ENCODE measurements at places on chromosomes 2 and 18.

DNA sequence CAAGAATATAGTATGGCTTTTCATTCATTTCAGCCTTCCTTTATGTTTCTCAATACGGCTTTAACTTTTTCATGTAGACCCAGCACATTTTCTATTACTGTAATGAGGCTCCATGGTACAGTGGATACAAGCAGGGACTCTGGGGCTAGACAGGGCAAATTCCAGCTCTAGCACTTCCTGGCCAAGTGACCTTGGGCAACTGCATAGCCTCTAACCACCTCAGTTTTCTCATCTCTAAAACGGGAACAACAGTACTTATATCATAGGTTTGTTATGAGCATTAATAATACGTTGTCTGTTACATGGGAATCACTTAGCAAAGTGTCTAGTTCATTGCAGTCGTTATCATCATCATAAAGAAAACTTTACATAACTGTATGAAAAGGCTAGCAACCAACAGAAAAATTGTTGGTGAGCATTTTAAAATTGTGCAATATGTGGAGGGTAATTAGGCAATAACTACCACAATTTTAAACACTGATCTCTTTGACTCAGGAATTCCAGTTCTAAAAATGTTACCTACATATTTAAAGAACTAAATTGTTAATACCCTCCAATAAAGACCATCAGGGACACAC is 13.7 kb upstream of the RMDN2 start:
- DNase-seq = no peak

GRCh38 chr2:167293943-167294775 is 405.9 kb downstream of the XIRP2 start:
- no peak for DNase-seq

DNA sequence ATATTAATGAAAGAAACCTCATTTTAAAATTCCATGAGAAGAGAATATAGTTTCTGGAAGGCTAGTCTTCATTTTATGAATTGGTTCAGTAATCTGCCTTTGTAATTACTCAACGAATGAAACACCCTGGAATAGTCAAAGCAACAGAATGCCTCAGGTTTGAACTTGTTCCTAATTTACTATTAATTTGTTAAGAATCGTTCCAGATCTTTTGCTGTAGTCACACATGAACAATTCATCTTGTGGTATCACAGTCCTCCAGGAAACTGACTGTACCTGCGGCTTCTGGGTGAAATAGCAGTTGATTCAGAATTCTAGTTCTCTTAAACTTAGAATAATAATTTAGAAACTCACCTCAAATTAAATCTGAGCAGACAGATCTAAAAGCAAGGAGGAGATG is 282.7 kb upstream of the MAP2 start:
- DNase-seq = no peak

DNA sequence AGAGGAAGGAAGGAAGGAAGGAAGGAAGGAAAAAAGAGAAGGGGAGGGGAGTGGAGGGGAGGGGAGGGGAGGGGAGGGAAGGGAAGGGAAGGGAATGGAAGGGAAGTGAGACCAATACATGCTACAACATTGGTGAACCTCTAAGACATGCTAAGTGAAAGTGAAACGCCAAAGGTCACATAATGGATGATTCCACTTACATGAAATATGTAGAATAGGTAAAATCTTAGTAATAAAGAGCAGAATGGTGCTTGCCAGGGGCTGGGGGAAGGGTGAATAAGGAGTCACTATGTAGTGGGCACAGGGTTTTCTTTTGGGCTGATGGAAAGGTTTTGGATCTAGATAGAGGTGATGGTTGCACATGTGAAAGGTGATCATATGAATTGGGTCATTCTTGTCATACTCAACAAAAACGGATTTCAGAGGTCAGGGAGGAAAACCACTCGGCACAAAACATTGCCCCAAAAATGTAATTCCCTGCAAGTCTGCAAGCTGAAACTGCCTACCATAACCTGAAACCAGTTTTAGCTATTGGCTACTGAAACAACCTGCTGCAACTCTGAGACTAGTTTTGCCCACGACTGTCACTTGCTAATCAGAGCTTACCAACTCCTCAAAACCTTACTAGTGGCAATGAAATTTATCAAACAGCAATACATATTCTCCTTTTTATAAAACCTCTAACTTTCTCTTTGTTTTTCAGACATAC is 59.2 kb downstream of the CCDC141 start:
- DNase-seq = no peak

DNA sequence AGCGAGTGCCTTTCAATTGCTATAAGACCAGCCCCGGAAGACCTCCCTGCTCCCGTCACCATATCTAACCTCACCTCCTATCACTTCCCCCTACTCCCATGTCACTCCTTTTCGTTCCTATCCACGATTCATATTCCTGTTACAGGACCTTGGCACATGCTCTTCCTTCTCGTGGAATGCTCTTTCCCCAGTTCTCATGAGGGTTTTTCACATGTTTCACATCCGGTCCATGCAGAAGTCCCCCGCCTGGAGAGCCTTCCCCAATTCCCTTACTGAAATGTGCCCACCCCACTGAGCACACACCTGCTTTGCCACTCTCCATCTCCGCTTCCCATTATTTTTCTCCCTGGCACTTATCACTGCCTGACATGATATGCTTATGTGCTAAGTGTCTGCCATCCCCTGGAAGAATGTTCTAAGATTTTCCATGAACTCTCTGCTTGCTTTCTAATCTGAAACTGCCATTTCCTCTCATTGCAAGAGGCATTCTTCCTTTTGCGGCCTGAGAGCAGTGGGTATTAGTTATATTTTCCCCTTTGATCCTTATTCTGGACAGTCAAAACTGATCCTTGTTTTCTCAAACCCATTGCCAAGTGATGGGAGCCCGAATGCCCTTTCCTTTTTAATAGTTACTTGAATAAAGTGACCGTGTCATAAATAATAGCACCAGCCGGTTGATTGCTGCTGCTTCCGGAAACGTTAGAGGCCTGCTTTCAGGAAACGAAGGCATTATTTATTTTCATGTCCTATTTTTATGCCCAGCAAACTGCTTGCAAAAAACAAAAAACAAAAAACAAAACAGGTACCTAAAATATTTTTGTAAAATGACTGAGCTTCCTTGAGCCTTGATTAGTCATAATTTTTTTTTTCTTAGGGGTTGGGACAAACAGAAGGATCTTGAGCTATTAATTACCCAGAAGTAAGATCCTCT is 127.9 kb downstream of the ZNF532 start:
- DNase-seq = no peak

GRCh38 chr2:36988008-36988407 is 21.7 kb upstream of the STRN start:
- DNase-seq = no peak

- DNase-seq = peak; percentile 11
Measured at GRCh38 chr2:178363252-178363651, 87.7 kb downstream of the PRKRA start.

- peak; percentile 81 for DNase-seq
Measured at GRCh38 chr2:37471994-37472393, 127.6 kb downstream of the QPCT start.

DNA sequence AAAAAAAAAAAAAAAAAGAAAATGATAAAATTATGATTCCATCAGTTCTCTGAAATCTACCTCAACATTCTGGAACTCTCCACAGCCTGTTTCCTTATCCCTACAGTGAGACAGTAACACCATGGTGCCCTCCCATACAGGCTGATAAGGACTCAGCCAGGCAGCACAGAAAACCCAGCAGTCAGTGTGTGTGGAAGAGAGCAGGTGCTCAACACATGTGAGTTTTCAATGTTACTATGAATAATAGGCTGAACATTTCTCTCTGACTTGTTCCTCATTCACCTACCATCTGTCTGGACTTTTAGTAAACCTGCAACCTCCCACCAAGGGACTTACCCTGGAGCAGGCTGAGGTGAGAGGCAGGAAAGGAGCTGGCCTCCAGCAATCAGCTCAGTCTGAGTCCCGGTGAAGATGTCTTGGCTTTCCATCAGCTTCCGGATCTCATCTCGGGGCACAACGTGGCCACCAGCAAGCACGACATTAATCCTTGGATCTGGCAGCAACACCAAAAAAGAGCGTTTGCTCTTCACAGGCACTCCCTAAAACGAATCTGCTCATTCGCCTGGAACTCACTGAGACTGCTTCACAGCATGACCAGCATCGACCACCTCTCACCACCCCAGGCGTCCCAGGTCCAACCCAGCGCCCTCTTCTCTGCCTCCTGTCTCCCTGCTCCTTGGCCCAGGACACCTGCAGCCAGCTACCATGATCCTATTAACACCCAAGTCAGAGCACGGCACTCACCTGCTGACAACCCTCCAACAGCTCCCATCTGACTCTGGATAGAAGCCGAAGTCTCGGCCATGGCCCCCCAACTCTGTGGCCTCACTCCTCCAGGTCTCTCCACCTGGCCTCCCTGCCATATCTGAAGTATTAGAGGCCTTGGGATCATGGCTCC is 16.5 kb downstream of the PASK start:
- no peak for DNase-seq

- no peak for DNase-seq
Measured at GRCh38 chr2:205682971-205683501, 735 bp downstream of the NRP2 start.

- no peak for DNase-seq
Measured at GRCh38 chr2:20115374-20115773, 63.9 kb upstream of the LAPTM4A start.

All from HFFc6 (cell line).